ENCODE measurements at places on chromosomes 4 and X.

GRCh38 chr4:168835880-168836454, 174.1 kb downstream of the CBR4 start:
- no peak for DNase-seq

GRCh38 chr4:39134683-39135306, 47.5 kb upstream of the WDR19 start:
- no peak for DNase-seq

DNA sequence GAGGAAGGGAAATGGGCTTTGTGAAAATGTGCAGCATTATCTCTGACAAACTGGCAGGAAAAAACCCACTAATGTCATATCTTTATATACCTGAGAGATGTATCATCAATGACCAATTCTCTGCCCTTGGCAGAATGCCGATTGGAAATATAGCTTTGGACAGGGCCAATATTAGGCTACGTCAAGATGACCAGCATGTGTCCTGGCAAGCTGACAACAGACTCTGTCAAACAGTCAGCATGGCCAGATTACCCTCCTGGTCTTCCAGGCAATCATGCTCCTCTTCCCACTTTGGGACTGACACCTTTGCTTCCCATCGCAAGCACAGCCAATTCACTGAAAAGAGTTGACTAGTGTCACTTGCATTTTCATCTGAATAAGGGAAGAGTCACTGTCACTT, 57.0 kb downstream of the SORBS2 start:
- no peak for DNase-seq

DNA sequence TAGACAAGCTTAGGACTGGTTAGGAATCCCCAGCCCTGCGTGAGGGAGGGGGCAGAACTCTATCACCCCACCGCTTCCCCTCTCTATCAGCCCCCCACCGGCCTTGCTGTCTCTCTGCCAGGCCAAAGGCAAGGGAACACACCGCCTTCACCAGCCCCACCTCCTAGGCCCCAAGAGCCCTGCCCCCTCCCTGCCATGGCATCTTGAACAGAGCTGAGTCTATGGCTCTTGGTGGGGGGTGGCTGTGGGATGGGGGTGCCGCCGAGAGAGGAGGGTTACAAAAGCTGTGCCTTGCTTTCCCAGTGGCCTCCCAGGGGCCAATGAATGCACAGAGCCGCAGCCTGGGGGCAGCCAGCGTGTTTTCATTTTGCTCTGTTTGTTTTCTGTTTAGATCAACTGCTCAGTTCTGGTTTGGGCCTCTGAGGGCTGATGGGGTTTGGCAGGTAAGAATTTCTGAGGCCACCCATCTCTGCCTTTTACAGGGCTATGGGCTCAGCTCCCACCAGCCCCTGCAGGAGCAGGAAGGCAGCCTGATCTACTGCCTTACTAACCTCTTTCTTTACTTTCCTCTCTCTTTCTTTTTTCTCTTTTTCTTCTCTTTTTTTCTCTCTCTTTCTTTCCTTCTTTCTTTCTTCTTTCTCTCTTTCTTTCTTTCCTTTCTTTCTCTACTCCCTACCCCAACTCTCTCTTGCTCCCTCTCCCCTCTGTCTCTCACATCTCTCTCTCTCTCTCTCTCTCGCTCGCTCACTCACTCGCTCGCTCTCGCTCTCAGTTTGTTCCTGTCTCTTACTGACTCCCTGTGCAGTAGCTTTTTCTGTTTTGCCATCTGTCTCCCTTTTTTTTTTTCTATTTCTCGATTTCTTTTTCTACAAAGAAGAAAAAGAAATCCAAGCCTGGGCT, 128.3 kb downstream of the PJA1 start:
- no peak for DNase-seq

GRCh38 chrX:42422961-42423360, 355.0 kb downstream of the PPP1R2C start:
- no peak for DNase-seq

DNA sequence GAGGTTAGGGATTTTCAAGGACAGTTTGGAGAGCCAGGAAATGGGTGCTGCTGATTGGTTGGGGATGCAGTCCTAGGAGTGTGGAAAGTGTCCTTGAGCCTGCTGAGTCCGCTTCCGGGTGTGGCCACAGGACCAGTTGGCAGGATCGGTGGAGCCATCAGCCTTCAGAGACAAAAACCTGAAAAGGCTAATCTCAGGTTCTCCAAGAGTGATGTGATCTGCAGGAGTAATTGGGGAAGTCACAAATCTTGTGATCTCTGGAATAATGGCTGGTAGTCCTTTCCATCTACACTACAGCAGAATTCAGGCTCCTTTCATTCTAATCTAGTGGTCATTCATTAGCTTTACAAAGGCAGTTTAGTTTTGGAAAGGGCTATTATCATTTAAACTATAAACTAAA, 55.9 kb upstream of the BMP2K start:
- DNase-seq = no peak

GRCh38 chr4:179894066-179894778, 2349.0 kb upstream of the TENM3 start:
- no peak for DNase-seq

- no peak for DNase-seq
Observed at GRCh38 chr4:156195914-156196313, 242.2 kb upstream of the CTSO start.

- DNase-seq = no peak
Observed at GRCh38 chrX:114462266-114462665, 121.6 kb upstream of the HTR2C start.

- no peak for DNase-seq
Observed at GRCh38 chrX:66039944-66040343, at the start of gene VSIG4. TSS of gene VSIG4 (minus strand) at chrX:66040080. CDS start at chrX:66039998, 82 bp downstream.

- DNase-seq = no peak
Observed at GRCh38 chrX:113920661-113921060, 663.2 kb upstream of the HTR2C start.

DNA sequence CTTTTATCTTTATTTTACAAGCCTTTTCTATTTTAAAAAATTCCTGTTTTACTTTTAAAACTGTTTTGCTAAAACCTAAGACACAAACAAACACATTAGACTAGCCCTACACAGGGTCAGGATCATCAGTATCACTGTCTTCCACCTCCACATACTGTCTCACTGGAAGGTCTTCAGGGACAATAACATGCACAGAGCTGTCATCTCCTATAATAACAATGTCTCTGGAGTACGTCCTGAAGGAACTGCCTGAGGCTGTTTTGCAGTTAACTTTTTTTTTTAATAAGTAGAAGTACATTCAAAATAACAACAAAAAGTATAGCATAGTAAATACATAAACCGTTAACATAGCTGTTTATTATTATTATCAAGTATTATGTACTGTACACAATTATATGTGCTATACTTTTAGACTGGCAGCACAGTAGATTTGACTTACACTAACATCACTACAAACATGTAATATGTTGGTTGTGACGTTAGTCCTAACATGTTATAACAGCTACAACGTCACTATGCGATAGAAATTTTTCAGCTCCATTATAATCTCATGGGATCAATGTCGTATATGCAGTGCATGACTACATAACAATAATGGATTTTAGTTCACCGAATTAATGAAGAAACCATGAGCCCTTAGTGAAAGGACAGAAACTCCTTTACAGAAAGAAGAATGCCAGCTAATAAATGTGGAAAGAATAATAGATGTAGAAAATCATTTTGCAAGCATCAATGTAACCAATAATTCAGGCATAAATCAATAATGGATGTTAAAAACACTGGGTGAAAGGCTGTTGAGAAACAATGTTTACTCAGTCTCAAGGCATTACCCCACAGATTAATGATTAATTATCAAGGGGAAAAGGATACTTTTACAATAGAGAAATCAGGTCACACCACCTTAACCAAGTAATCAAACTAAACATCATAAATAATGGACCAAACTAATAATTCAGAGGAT, 49.2 kb downstream of the FBXW7 start:
- DNase-seq = no peak

DNA sequence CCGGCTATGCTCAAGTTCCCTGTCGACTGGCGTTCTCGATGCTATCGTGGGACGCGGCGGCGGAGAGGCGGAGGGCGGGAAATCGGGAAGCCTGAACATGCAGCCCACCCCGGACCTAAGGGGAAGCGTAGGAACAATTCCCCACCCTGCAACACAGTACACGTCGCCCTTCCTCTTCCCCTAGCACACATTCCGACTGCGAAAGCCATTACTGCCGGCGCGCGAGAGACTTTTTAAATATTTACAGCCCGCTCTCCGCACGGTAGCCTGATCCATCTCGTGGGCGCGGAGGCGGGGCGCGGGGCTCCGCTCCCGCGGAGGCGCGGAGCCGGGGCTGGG, 48.1 kb upstream of the BCOR start:
- DNase-seq = no peak

- no peak for DNase-seq
Observed at GRCh38 chrX:54602563-54602962, 72.5 kb downstream of the GNL3L start.

Data from activated T-helper 1 cell treated with anti-CD3 and anti-CD28 coated beads, Interleukin-2, amount 50 U/mL, for 16 hours (primary cell).